ENCODE measurements at places on chromosomes 5 and 9.
A peak's percentile ranks its signal among the peaks of the same experiment; 100 is the strongest.

DNA sequence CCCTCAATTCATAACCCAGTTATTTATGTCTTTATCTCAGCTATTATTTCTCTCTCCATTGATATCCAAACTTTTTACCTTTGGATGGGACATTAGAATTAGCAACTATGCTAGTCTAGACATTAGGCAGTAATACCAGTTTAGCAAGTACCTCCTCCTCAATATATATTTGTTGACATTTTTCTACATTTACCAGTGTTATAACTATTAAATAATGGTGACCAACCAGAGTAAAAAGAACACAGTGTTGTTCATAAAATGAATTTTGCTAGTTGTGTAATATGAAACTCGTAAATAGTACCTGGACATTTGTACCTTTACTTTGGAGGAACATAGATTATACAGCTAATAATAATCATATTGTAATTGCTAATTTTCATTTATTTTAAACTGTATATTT, 554.6 kb upstream of the CDH6 start:
- DNase-seq = no peak

GRCh38 chr5:138844812-138845513, 30.2 kb downstream of the LRRTM2 start:
- DNase-seq = peak; percentile 94

DNA sequence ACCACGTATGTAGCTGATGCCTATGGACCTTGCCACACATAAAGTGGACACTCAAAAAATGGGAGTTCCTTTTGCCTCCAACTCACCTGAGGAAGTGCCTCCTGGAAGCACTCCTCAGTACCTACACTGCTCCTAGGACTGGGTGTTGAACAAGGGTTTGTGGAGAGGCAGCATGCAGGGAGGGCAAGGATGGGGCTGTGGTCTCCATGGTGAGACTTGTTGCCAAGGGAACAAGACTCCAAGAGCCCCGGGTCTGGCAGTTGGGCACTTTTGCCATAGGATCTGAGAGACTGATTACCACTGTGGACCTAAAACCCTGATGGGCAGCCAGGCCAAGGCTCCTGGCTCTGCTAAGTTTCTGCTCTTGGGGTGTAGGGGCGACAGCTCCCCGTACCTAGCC, 6.9 kb upstream of the NR5A1 start:
- DNase-seq = no peak

- peak; percentile 41 for DNase-seq
These were observed 279.2 kb upstream of the ZNF462 start for GRCh38 chr9:106583751-106584150.

- peak; percentile 16 for DNase-seq
These were observed 179.1 kb downstream of the MUSK start for GRCh38 chr9:110847671-110848070.

GRCh38 chr5:73638344-73639095, 12.5 kb downstream of the ARHGEF28 start:
- DNase-seq = peak; percentile 80

DNA sequence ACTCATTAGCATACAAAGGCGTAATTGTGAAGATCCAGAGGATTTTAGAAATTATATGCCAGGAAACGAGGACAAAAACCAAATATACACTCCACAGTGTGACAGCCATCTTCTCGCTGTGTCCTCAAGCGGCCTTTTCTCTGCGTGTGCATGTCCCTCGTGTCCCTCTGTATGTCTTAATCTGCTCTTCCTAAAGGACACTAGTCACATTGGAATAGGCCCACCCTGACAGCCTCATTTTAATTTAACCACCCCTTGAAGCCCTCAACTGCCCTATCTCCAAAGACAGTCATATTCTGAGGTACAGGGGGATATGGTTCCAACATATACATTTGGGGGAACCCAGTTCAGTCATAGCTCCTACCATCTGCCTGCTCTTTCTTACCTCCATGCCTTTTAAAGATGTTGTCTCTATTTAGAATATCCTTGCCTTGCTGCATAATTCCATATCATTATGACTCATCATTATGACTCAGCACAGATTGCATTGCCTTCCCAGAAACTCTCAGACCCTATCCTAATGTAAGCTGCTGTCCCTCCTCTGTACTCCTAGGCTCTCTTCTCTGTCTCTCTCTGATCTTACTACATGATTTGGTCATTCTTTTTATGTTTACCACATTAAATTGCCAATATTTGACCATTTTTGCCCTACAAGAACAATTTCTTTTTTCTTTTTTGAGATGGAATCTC, 210.9 kb downstream of the AOPEP start:
- DNase-seq = peak; percentile 94

DNA sequence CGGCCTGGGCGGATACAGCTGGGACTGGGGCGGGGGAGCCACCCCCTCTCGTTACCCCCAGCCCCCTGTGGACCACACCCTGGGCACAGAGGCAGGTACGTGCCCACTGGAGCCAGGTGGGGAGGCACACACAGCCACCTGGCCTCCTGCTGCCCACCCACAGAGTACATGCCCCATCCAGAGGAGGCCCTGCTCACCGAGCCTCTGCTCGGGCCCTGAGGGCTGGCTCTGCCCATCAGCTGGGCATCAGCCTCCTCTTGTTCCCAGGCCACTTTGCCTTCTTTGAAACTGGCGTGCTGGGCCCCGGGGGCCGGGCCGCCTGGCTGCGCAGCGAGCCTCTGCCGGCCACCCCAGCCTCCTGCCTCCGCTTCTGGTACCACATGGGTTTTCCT, 6.3 kb downstream of the MAMDC4 start:
- DNase-seq = no peak

DNA sequence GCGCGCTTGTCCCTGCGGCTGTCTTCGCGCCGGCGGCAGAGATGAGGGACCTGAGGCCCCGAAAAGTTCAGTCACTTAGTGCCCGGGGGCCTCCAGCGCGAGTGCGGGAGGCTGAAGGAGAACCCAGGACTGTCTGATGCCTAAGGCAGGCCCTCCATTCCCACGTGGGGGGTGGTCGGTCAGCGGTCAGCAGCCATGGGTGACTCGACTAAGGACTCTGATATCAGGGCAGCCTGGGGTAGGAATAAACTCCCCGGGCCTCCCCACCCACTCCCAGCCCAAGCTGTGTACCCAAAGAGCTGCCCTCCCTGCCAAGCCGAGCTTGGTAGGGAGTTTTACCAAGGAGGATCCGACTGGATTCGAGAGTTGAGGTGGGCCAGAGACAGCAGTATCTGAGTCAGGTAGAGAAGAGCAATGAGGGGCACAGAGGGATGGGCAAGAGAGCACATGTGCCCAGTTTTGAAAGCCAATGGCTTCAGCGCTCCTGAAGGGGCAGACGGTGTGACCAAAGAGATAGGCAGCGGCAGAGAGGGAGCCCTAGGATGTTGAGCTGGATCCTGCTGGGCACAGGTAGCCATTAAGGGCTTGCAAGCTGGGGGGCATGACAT, 787 bp downstream of the FGFR4 start:
- no peak for DNase-seq

DNA sequence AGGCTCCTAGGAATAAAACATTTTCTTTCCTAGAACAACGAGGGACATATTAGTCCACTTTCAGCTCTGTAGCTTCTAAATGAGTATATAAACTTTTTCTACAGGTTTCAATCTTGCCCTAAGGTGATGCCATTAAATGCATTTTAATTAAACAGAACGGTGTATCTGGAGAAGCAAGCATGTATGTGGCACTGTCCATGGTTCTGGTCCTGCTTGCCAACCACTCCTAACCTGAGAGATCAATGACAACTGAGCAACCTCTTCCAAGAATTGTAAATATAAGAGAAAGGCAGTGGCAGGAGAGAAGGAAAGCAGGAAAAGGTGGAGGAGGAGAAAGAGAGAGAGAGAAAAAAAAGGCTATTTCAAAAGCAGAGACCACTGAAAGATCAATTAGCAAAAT, 95.6 kb upstream of the SPOCK1 start:
- DNase-seq = peak; percentile 19

- DNase-seq = no peak
These were observed 14.2 kb upstream of the PTGS1 start for GRCh38 chr9:122356627-122357026.

DNA sequence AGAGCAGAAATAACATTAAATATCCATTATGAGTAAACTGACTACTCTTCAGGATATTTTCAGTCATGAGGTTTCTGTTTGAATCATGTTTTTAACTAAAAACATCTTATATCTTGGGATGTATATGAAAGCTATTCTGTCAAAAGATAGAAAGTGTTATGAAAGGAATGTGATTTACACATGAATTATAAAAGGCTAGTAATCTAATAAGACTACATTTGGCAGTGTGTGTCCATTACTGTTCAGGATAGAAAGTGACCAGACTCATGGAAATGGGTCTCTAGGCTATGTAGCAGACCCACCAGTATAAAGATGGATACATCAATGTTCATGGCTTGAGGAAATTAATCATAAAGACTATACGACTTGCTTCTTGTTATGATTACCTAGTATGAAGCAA, 1328.2 kb upstream of the NUDT12 start:
- DNase-seq = no peak

- no peak for DNase-seq
These were observed 275.2 kb downstream of the SMARCA2 start for GRCh38 chr9:2290382-2290781.

- DNase-seq = peak; percentile 14
These were observed 137.4 kb downstream of the GPBP1 start for GRCh38 chr5:57311251-57311650.

DNA sequence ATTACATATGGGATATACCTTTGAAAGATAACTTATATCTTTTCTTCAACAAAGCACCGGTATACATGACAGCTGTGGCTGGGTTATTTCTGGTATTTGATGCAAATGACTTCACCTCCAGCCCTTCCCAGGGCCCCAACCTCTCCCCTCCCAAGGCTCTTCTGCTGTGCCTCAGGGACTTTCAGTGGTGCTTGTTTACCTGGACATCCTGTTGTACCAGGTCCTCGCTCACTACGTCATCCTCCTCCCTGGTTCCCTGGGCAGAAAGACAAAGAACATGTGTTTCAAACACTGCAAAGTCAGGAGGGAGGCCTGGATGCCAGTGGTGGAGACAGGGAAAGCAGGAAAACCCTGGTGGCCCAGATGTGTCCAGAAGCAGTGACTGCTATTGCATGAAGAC, 23.4 kb downstream of the ANXA6 start:
- DNase-seq = no peak

GRCh38 chr9:133430244-133430643, 8.1 kb downstream of the ADAMTS13 start:
- no peak for DNase-seq

GRCh38 chr5:1186351-1187233, 14.8 kb upstream of the SLC6A19 start:
- DNase-seq = no peak

GRCh38 chr5:115431116-115431515, 113.5 kb downstream of the FEM1C start:
- no peak for DNase-seq

DNA sequence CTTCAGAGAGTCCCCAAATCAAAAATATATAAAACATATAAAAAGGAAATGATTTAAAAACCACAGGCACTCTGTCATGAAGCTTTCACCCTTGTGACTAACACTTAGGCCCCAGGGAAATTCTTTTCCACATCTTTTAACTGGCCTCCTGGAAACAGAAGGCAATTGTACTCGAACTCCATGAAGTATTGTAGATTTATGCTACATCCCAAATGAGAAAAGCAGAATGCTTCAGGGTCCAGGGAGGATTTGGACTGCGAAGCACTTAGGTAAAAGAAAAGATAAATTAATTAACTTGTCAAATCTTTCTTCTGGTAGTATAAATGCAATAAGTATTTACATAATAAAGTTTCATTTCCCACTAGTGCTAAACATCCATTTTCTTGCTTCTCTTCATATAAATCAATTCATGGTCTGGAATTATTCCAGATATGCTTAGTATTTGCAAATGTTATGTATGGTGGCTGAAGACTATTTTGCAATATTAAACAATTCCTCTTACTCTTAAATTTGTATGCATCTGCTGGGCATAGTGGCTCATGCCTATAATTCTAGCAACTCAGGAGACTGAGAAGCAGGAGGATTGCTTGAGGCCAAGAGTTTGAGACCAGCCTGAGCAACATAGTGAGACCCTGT, 64.9 kb upstream of the ELL2 start:
- peak; percentile 78 for DNase-seq

DNA sequence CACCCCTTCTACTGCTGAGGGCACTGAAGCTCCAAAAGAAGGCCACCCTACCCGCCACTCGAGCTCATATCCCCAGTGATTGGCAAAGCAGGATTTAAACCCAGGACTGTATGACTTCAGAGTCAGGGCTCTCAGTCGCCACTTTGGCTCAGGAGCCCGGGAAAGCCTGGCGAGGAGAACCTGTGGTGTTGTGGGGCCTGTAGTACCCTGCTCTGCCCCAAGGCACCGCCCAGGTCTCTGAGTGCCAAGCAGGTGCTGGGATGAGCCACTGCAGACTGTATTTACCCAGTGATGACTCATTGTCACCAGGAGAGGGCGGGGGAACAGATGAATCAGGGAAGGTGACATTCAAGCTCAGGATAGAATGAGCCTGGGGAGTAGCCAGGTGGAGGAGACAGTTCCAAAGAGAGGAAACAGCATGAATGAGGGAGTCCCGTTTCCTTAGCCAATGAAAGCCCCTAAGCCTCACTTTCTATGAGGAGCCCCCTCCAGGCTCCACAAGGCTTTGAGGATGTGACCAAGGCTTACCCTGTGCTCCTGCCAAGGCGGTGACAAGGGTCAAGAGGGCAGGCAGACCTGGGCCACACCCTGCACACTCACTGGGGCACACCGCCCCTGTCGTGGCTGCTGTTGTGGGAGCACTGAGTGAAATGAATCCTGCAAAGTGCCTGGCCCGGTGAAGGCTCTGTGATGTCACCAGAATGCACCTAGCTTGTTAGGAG, 17.8 kb upstream of the DPM2 start:
- peak; percentile 23 for DNase-seq

- peak; percentile 91 for DNase-seq
These were observed 261.6 kb downstream of the GLIS3 start for GRCh38 chr9:4038182-4038723.

- DNase-seq = no peak
These were observed 162.5 kb downstream of the HSPA4 start for GRCh38 chr5:133214153-133214820.

DNA sequence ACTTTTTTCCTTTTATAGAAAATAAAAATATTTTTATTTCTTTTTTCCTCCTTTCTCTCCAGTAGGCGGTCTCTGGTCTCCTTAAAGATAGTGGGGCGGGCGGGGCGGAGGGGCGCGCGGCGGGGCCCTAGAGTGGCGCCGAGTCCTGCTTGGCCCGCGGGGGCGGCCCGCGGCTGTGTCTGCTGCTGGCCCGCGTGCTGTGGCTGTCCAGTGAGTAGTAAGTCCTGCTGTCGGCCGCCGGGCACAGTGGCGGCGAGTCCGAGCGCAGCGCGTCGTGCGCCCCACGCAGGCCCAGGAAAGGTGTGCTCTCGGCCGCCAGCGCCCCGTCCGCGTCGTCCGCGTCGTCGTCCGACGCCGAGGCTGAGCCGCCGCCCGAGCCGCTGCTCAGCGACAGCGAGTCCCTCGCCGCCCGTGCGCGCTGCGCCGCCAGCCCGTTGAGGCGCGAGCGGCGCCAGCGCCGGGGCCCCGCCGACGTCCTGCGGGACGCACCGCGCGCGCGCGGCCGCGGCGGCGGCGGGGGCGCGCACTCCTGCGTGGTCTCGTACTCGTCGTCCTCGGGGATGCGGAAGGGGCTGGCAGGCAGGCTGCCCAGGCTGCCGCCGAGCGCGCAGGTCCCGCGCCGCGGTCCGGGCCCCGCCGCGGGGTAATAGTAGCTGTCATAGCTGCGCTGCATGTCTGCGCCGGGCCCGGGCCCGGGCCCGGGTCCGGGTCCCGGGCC, 52.3 kb downstream of the PSD2 start:
- DNase-seq = peak; percentile 14

- DNase-seq = no peak
These were observed 307.3 kb upstream of the NREP start for GRCh38 chr5:112064271-112064701.

- no peak for DNase-seq
These were observed 53.3 kb upstream of the NOTCH1 start for GRCh38 chr9:136599074-136599531.
